ENCODE measurements at places on chromosomes 4 and X.

- no peak for DNase-seq
Measured at GRCh38 chr4:10762561-10762960, 78.0 kb upstream of the CLNK start.

GRCh38 chr4:20288846-20289512 is 37.3 kb downstream of the SLIT2 start:
- no peak for DNase-seq

DNA sequence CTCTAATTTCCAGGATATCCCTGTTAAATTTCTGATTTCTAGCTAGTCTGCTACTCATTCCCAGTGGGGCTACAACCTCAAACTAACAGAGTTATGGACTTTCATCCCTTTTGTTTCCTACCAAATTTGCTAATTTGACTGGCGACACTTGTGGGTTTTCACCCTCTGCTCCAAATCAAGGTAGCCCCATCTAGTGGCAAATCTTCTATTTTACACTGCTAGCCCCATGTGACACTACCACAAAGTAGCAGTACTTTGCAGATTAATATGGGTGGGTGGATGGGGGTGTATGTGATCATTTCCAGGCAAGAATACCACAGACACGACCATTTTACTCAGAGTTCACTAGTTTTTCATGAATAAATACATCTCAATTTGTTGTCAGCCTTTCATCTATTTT is 150.3 kb downstream of the MSL3 start:
- no peak for DNase-seq

DNA sequence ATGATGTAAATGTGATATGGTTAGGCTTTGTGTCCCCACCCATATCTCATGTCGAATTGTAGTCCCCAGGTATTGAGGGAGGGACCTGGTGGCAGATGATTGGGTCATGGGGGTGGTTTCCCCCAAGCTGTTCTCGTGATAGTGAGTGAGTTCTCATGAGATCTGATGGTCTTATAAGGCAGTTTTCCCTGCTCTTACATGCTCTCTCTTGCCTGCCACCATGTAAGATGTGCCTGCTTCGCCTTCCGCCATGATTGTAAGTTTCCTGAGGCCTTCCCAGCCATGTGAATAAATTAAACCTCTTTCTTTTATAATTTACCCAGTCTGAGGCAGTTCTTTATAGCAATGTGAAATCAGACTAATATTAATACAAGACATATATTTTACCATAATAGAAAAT is 23.9 kb downstream of the BLOC1S4 start:
- DNase-seq, result no peak

GRCh38 chrX:30373951-30374350 is 64.8 kb upstream of the NR0B1 start:
- DNase-seq, result peak; percentile 84

DNA sequence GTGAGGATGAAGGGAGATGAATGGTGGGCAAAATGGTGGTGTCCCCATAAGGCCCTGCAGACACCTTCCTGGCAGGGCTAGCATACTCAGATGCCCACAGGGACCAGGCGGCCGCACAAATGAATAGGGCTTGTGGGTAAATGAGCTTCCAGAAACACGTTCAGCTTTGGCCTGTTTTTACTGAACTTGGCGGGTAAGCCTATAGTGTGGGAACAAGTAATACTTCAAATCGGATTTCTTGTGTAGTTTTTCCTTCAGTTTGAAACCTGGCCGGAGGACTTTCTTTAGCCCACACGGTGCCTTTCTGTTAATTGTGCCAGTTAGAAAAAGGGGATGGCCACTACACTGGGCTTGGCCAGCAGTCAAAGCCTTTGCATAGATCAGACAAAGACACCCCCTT is 22.8 kb downstream of the SMS start:
- DNase-seq, result no peak

- DNase-seq, result no peak
Measured at GRCh38 chr4:143403553-143403820, 66.8 kb downstream of the GAB1 start.

GRCh38 chrX:153578200-153578835 is 20.6 kb downstream of the CCNQ start:
- DNase-seq, result no peak

GRCh38 chrX:17160975-17161374 is 214.0 kb upstream of the NHS start:
- DNase-seq, result no peak

DNA sequence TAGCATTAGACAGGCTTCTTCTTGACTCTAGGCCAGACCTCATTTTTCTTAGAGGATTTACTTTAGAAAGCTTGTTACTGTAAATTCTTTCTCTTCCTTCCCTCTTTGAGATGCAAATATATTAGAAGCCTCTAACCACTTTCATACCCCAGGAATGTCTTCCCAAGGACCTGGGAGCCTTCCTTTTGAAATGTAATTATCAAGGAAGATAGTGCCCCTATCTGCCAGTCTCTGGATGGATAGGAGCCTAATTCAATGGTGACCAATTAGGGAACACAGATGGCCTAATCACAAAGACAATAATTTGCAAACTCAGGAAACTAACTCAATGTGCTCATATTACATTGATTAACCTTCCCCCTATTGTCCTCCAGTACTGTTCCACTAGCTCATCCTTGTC is 145.6 kb upstream of the DCAF8L1 start:
- DNase-seq, result no peak

- no peak for DNase-seq
Measured at GRCh38 chr4:5919044-5919443, 26.2 kb upstream of the CRMP1 start.

DNA sequence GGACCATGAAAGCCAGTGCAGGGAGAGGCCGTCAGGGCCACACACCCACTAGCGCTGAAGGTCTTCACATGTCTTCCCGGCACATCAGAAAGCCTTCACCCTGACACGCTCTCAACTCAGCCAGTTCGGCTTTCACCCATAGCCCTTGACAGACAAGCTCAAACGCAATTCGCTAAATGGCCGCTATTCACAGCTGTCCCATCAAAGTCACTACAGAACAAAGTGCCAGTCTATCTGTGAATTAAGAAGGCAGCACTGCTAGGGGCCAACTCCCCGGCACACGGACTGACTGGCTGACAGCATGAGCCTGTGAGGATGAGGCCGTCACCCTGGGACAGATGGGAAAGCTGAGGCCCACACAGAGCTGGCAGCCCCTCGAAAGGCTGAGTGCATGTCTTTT is 45.7 kb downstream of the ACOX3 start:
- DNase-seq, result no peak

- no peak for DNase-seq
Measured at GRCh38 chr4:121049072-121049599, 23.2 kb downstream of the NDNF start.

DNA sequence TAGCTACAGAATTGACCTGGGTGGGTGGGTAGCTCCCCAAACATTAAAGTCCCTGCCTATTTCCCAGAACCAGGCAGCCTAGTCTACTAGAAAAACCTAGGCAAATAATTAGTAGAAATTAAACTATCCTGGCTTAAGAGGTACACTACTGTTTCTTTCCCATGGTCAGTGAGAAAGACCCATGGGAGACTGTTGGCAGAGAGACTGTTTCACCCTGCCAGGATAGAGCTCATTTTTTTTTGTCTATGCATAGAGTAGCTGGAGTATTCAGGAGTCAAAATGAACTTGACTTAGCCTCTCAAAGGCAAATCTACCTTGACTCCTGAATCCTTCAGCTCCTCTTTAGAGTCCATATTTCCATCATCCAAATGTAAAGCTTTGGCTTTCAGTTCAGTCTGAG is 107.0 kb upstream of the AR start:
- DNase-seq, result no peak

DNA sequence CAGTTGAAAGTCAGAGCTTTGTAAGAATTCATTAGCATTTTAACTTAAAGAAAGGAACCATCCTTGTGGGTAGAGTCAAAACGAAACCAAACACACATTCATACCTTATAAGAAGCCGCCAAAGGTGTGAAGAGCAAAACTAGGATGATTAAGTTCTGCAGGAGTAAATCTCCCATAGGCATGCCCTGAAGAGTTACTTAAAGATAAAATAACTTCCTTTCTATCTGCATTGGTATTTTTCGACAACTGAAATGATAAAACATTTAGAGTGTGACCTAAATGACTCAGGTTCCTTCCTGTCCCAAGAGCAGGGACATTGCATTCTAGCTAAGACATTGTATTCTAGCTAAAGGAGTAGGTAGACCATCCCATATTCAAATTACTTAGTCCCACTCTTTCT is 75.3 kb downstream of the BCOR start:
- DNase-seq, result no peak

DNA sequence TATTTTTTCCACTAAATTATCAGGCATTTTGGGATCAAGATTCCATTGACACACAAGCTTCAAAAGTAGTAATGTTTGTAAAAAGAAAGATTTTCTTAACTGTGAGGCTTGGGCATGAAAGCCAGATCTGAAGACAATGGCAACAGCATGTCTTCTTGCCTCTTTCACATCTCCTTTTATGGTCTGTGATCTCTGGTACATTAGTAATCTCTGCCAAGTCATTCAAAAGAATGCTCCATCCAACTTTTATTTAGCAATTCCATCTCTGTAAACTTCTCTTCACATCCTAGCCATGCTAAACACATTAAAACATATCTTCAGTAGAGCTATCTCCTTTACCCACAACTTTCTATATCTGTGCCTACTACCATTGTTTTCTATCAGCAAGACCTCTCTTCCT is 465.4 kb downstream of the FAT4 start:
- no peak for DNase-seq

DNA sequence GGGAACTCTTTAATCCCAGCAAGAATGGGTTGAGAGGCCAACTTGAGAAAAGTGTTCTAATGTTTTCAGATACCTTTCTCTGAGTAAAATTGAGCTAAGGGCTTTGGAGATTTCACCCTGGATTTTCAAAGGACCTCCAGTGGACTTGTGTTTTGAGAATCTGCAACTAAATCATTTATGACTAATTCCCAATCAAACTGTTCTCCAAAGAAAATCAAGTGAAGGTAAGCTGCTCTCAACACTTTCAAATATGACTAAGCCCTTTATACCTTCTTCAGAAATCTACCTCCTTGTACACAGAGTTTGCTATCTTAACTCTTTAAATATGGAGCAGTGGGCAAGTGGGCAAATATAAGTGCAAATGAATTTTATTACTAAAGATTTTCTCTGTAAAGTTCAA is 392.9 kb downstream of the PDGFC start:
- DNase-seq, result no peak

- no peak for DNase-seq
Measured at GRCh38 chr4:184361443-184361842, 112.9 kb downstream of the IRF2 start.

- no peak for DNase-seq
Measured at GRCh38 chr4:154307451-154307850, 184.1 kb downstream of the DCHS2 start.

GRCh38 chr4:105075045-105075444 is 71.6 kb upstream of the TET2 start:
- no peak for DNase-seq

Data from RCC 7860 (cell line).